ENCODE measurements at places on chromosomes 4 and X.

DNA sequence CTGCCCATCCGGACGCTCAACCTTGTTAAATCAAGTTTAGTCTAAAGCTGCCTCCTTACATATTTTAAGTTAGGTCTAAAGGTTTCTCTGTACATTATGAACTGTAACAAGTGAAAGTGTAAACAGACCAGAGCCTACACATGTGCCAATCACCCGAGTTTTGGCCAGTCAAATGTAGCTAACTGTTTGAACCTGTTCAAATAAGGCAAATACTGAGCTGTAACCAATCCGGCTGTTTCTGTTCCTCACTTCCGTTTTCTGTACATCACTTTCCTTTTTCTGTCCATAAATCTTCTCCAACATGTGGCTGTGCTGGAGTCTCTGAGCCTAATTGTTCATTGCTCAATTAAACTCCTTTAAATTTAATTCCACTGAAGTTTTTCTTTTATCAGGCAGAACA, 113.3 kb upstream of the SHISA3 start:
- DNase-seq: no peak

GRCh38 chr4:186693159-186693815, 30.4 kb downstream of the FAT1 start:
- no peak for DNase-seq

GRCh38 chr4:20840648-20841190, 140.5 kb downstream of the PACRGL start:
- no peak for DNase-seq

- no peak for DNase-seq
These were observed 543.5 kb downstream of the GABRG1 start for GRCh38 chr4:45580334-45580733.

- no peak for DNase-seq
These were observed 33.8 kb downstream of the PRPS1 start for GRCh38 chrX:107662145-107662544.

DNA sequence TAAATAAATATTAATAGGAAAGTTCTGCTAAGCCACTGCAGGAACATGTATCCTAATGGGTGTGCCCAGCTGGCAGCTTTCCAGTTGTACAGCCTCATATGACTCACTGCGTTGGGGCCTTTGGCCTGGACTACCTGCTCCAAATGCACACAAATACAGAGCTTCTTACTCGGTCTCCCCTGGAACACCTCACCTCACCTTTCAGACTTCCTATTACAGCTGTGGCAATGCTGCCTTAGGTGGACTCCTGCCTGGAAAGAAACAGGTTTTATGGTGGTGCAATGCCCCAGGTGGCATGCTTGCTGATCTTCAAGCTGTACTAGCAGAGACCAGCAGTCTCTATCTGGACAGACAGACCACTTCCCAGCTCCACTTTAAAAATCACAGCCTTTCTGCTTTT, 85.7 kb upstream of the EXOC1L start:
- DNase-seq: no peak

- no peak for DNase-seq
These were observed 10.0 kb upstream of the CHIC2 start for GRCh38 chr4:54074381-54074780.

DNA sequence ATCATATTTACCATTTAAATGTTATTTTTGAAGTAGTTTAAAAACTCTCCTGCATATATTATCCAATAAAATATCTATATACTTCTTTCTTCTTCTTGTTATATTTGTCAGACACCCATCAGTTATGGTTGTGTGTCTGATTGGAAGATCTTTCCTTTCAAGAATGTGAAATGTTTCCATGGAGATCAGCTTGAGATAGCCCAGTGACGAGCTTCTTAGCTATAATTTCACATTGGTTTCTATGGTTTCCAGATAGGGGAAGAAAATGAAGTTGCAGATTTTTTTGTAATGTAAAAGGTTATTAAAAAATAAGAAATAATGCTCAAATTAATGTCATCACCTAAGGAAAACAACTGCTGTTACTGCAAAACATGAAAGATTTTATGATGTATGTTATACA, 189.0 kb downstream of the COX7B2 start:
- no peak for DNase-seq

GRCh38 chr4:76233529-76233928, 18.0 kb upstream of the FAM47E start:
- DNase-seq: no peak
